PC-9 (cell line): ENCODE measurements at places on chromosomes 3 and 15. TPM values are rescaled to one million over a fixed set of nuclear protein-coding genes. Genes with fewer than 3 reads are reported as not detected.
A peak's percentile ranks its signal among the peaks of the same experiment; 100 is the strongest.

The ALS2CL gene
- 67.5 and 71.6 TPM in 2 replicates for total RNA-seq

The TRIM42 gene
- not detected in 2 replicates for total RNA-seq

The LEKR1 gene
- total RNA-seq = 3.2 and 3.9 TPM in 2 replicates

The CP gene
- total RNA-seq = 0.28 TPM in 1 of 2 replicates, not detected in the other

The MUC20 gene
- total RNA-seq = 98.1 and 176 TPM in 2 replicates

The STRA6 gene
- total RNA-seq = 64.9 and 83.6 TPM in 2 replicates

The PLA2G4F gene
- 1.2 and 1.9 TPM in 2 replicates for total RNA-seq

- no peak overlapping the region for H3K27ac ChIP-seq
- H3K4me3 ChIP-seq = no peak overlapping the region
- no peaks in the 10 kb centered on the region for H3K27me3 ChIP-seq
- no peaks in the 10 kb centered on the region for H3K4me1 ChIP-seq
Observed at GRCh38 chr3:147615035-147615434, 205.9 kb downstream of the ZIC1 start.

- H3K36me3 ChIP-seq = peaks cover 19% of the 10 kb centered on the region
- H3K27me3 ChIP-seq = no peaks in the 10 kb centered on the region
- no peak for DNase-seq
- no peak overlapping the region for H3K4me3 ChIP-seq
- H3K4me1 ChIP-seq = no peaks in the 10 kb centered on the region
- H3K27ac ChIP-seq = no peak overlapping the region
Observed at GRCh38 chr3:15023719-15024118, 41.4 kb downstream of the MRPS25 start.

- peaks cover 20% of the 10 kb centered on the region for H3K4me1 ChIP-seq
- no peak overlapping the region for H3K4me3 ChIP-seq
- peak; percentile 68 for DNase-seq
- H3K36me3 ChIP-seq = no peaks in the 10 kb centered on the region
- peak overlapping the region; percentile 40 for H3K27ac ChIP-seq
- no peaks in the 10 kb centered on the region for H3K27me3 ChIP-seq
Observed at GRCh38 chr15:40421246-40422157, 15.9 kb downstream of the IVD start.

DNA sequence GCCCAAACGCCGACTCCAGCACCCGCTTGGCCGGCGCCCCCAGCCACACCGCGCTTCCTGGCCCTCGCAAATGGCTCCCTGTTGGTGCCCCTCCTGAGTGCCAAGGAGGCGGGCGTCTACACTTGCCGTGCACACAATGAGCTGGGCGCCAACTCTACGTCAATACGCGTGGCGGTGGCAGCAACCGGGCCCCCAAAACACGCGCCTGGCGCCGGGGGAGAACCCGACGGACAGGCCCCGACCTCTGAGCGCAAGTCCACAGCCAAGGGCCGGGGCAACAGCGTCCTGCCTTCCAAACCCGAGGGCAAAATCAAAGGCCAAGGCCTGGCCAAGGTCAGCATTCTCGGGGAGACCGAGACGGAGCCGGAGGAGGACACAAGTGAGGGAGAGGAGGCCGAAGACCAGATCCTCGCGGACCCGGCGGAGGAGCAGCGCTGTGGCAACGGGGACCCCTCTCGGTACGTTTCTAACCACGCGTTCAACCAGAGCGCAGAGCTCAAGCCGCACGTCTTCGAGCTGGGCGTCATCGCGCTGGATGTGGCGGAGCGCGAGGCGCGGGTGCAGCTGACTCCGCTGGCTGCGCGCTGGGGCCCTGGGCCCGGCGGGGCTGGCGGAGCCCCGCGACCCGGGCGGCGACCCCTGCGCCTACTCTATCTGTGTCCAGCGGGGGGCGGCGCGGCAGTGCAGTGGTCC is 3.5 kb downstream of the ISLR2 start:
- no peaks in the 10 kb centered on the region for H3K36me3 ChIP-seq
- no peak for DNase-seq
- peaks cover 7% of the 10 kb centered on the region for H3K27me3 ChIP-seq
- H3K4me3 ChIP-seq = no peak overlapping the region
- H3K27ac ChIP-seq = no peak overlapping the region

GRCh38 chr15:77599899-77600298 is 32.8 kb downstream of the LINGO1 start:
- no peaks in the 10 kb centered on the region for H3K27me3 ChIP-seq
- no peak overlapping the region for H3K4me3 ChIP-seq
- no peak for DNase-seq
- H3K27ac ChIP-seq = no peak overlapping the region
- no peaks in the 10 kb centered on the region for H3K4me1 ChIP-seq

GRCh38 chr3:115727135-115727534 is 103.8 kb downstream of the GAP43 start:
- no peak for DNase-seq
- H3K4me3 ChIP-seq = no peak overlapping the region

DNA sequence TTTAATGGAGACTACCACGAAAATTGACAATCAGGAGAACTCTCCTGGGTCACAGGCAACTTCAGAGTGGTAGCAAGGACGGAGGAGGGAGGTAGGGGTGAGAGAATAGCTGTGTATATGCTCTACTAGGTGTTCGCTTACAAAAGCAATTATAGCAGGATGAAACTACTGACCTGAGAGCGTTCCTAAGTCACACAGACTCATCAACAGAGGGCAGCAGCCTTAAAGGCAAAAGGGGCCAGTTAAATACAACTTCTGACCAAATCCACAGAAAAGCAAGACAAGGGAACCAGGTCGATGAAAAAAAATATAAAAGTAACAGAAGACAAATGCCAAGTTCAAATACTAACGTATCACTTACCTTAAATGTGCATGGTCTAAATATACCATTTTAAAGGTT is 894.6 kb downstream of the PLOD2 start:
- H3K27ac ChIP-seq = no peak overlapping the region
- no peak for DNase-seq
- no peaks in the 10 kb centered on the region for H3K36me3 ChIP-seq
- no peak overlapping the region for H3K4me3 ChIP-seq
- no peaks in the 10 kb centered on the region for H3K4me1 ChIP-seq

DNA sequence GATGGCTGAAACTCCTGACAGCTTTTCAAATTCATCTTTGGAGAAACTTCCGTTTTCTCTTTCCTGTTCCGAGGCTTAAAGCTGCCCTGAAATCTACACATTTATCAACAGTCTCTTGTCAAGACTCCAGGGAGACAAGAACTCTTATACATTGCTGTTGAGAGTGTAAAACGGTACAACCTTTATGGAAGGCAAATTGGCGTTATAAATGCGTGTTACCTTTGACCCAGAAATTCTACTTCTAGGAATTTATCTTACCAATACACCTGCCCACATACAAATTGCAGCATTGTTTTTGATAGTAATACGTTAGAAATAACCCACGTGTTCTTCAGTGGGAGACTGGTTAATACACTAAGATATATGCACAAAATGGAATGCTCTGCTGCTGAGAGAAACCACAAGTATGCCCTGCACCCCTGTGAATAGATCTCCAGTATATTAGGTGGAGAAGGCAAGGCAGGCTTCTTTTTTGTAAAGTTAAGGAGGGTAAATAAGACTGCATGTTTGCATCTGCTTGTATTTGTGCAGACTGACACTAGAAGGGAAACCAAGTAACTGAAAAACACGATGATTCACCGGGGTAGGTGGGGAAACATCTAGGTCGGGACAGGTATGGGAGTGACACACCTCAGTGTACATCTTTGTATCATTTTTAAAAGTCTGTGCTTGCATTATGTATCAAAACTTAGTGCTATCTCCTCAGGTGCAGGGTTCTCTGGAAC is 97.5 kb downstream of the IGF1R start:
- H3K27me3 ChIP-seq = no peaks in the 10 kb centered on the region
- H3K27ac ChIP-seq = no peak overlapping the region
- H3K4me3 ChIP-seq = no peak overlapping the region
- peak; percentile 19 for DNase-seq
- peaks cover 20% of the 10 kb centered on the region for H3K4me1 ChIP-seq

DNA sequence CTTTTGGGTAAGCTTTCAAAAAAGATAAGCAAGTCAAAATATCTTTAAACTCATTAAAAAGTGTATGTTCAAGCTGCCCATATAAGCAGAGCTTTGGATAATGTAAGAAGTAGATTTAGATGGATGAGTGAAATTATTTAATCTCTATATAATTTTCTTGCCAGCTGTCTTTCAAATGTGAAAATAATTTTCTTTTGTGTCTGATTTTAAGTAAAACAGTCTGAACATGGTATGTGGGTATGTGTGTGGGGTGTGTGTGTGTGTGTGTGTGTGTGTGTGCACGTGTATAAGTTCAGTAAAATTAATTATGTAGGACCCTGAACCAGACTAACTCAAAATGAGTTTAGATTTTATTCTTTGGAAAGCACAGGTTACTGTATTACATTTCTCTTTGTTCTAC is 155.2 kb upstream of the CGNL1 start:
- H3K27me3 ChIP-seq = no peaks in the 10 kb centered on the region
- no peaks in the 10 kb centered on the region; the same call in 1 of the 2 replicates for H3K4me1 ChIP-seq
- H3K27ac ChIP-seq = no peak overlapping the region

- DNase-seq = no peak
- H3K4me3 ChIP-seq = no peak overlapping the region
- no peaks in the 10 kb centered on the region for H3K4me1 ChIP-seq
- H3K27me3 ChIP-seq = no peaks in the 10 kb centered on the region
Observed at GRCh38 chr15:101133181-101133460, 118.7 kb downstream of the CHSY1 start.

DNA sequence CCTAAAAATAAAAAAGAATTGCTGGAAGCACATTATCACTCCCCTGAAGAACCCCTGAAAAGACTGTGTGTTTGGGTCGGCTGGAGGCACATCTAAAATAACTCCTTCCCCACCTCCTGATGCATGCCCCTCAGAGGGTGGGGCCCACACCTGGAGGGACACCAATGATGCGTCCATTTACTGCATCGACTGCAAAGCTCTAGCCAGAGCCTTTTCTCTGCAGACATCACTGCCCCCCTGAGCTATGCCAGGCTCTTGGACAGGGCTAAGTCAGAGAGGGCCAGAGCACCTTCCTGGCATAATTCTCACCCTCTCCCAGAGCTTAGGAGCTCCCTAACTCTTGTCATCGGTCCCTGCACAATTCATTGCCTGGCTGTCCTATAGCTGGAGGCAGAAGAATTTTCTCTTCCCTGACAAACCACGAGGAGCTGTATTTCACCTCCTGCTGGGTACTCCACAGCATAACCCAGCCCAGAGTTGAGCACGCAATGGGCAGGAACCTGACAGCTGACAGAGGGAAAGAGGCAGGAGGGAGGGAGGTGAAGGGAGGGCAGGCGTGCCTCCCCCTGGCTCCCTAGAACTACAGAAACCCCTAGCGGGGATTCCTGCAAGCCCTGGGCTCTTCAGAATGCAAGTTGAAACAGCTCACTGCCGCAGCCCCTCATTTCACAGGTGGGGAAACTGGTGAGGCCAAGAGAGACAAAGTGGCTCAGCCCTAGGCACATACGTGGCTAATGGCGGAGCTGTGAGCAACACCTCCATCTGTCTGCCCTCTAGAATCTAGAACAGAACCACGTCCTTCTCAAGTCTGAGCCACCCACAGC is 46.6 kb downstream of the XXYLT1 start:
- no peak overlapping the region for H3K27ac ChIP-seq
- no peaks in the 10 kb centered on the region for H3K36me3 ChIP-seq
- H3K27me3 ChIP-seq = no peaks in the 10 kb centered on the region

DNA sequence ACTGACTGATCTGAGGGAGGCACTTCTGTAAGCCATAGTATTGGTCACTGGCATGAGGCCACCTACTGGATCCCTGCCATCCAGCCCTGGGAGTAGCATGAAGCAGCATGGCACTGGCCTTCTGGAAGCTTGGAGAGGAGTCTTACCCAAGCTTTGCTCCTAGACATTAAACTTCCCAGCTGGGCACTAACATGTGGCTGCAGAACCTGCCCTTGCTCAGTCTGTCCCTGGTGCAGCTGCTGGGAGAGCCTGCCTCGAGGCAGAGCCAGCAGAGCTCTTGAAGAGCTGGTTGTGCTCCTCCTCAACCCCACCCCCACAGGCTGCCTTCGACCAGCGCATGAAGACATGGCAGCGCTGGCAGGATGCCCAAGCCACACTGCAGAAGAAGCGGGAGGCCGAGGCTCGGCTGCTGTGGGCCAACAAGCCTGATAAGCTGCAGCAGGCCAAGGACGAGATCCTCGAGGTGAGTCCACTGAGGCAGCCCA is 17.1 kb upstream of the SNX22 start:
- H3K4me3 ChIP-seq = no peak overlapping the region
- H3K36me3 ChIP-seq = no peaks in the 10 kb centered on the region

DNA sequence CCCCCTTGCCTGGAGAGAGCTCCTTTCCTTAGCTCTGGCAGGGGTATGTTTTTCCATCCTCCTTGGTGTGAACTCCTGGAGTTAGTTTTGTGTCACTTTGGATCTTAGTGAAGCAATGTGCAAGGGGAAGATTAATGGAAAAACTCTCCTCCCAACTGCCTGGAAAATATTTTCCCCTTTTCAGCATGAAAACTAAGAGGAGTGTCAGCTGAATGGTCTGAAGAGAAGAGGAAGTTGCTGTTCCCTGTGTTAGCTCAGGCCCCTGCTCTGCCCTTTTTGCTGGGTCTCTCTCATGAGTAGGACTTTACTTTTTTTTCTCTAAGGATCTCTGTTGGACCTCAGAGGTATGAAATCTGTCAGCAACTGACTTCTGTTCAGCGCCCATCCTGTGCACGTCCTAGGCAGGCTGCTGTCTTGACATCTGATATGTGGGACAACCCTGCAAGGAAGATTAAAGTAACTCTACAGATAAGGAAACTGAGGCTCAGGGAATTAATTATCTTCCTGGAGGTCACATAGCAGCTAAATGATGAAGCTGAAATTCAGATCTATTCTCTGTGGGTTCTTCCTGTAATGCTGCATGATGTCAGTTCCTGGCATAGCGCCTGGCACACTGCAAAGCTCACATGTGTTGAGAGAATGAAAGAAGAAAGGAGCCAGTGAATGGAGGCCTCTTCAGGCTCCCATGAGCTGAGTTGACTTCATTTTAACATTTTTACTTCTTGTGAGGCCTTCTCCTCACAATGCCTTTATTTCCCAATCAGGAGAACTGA is 109.7 kb upstream of the GALNT15 start:
- H3K27me3 ChIP-seq = no peaks in the 10 kb centered on the region
- H3K27ac ChIP-seq = no peak overlapping the region
- no peak for DNase-seq

DNA sequence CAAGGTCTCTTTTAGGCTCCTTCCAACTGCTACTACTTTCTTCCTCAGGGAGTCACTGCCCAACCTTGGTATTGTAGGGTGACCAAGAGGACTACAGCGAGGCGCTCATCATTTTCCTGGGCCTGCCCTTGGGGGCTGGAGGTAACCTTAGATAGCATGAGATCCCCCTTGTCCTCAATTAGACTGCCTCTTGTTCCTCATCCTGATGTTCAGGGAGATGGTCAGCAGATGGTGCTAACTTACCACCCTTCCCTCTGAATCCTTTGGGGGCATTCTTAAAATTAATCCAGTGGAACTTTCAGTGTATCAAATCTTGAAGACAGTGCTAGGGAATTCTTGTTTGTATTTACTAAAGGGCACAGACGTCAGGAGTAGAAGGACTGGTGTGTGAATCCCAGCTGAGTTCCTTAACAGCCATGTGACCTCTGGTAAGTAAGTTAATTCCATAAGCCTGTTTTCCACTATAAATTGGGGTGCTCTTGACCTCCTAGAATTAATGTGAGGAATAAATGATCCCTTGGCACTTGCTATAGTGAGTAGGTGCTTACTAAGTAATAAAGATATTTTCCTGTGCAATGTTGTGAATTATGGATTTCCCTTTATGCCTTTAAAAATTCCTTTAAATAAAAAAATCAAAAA is 4.1 kb upstream of the CLPX start:
- H3K4me1 ChIP-seq = no peaks in the 10 kb centered on the region
- no peaks in the 10 kb centered on the region for H3K36me3 ChIP-seq
- H3K27ac ChIP-seq = no peak overlapping the region
- DNase-seq = no peak
